ENCODE measurements at places on chromosomes 7 and 10. TPM values are rescaled to one million over a fixed set of nuclear protein-coding genes. Genes with fewer than 3 reads are reported as not detected.

The PDZD8 gene
- 11.1 TPM for total RNA-seq

The OGDHL gene
- 4.2 TPM for total RNA-seq

The GIMAP5 gene
- 20.9 TPM for total RNA-seq

The FKBP6 gene
- not detected for total RNA-seq

The ADCYAP1R1 gene
- 4.8 TPM for total RNA-seq

DNA sequence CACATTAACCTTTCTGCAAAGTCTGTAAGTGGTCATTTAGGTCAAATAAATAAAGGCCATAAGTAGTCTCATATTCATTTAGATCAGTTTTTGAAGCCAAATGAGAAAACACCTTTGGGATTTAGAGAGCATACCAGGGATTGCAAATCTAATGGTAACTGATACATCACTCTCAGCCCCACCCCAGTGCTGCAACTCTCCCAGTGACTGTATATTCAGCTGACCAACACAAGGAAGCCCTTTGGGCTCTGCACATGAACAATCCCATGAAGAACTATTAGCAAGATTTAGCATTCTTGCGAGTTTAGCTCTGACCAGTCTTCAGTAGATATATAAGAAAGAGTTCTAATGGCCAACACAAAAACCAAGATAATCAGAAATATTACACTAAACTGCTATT lies 252.3 kb downstream of the CSTF2T start:
- no peak overlapping the region for H3K4me3 ChIP-seq
- H3K27me3 ChIP-seq = no peaks in the 10 kb centered on the region
- no peak for DNase-seq
- no peaks in the 10 kb centered on the region for H3K36me3 ChIP-seq
- H3K4me1 ChIP-seq = no peaks in the 10 kb centered on the region
- H3K27ac ChIP-seq = no peak overlapping the region

DNA sequence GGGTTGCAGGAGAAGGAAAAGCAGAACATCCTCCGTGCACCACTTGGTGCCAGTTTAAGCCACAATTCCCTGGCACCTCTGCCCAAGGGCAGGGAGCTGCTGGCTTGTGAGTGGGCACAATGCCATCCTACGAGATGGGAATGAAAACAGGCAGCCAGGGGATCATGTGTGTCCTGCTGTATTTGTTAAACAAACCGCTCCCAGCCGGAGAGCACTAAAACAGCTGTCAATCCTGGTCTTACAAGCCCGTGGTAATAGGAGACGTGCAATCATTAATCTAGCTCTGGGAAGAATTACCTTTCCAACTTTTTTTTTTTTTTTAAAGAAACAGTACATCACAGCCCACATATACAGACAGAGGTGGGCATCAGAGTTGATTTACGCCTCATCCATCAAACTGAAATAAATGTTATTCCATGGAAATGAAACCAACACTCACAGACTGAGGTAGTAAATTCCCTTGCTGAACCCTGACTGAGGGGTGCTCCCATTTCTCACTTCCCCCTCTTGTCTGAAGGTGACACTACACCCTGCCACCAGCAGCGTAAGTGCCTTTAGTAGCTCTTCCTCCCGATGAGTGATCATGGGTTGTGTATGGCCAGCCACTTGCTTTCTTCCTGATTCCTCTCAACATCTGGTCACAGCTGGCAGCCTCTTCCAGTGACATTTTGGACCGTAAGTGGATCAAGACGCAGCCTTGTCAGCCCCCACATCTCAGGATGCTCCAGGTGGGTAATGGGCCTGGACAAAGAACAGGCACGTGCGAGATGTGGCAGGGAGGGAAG lies 143.8 kb downstream of the TEX36 start:
- no peaks in the 10 kb centered on the region for H3K36me3 ChIP-seq
- H3K27me3 ChIP-seq = no peaks in the 10 kb centered on the region
- no peak overlapping the region for H3K4me3 ChIP-seq

DNA sequence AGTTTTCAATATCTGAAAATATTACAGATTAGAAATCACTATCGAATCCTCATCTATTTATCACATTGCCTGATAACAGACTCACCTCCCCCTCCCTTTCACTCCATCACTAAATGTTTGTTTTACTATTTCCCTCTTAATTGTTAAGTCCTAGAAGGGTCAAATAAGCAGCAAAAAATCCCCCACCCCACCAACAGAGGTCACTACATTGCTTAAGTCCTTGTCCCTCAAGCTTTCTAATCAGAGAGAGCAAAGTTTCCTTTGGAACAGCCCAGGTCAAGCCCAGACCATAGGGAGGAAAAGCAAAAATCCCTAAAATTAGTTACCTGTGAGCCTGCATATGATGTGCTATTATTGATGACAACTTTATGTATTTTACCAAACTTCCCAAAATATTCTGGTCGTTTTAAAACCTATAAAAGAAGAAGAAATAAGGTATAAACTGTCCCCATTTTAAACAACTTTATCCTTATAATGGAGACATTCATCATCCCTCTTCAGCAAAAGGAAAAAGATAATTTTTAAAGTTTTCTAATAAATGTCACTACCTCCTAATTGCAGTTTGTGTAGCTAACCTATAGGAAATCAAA lies 95.0 kb downstream of the CNOT4 start:
- H3K27ac ChIP-seq = no peak overlapping the region
- H3K4me1 ChIP-seq = no peaks in the 10 kb centered on the region
- H3K4me3 ChIP-seq = no peak overlapping the region

DNA sequence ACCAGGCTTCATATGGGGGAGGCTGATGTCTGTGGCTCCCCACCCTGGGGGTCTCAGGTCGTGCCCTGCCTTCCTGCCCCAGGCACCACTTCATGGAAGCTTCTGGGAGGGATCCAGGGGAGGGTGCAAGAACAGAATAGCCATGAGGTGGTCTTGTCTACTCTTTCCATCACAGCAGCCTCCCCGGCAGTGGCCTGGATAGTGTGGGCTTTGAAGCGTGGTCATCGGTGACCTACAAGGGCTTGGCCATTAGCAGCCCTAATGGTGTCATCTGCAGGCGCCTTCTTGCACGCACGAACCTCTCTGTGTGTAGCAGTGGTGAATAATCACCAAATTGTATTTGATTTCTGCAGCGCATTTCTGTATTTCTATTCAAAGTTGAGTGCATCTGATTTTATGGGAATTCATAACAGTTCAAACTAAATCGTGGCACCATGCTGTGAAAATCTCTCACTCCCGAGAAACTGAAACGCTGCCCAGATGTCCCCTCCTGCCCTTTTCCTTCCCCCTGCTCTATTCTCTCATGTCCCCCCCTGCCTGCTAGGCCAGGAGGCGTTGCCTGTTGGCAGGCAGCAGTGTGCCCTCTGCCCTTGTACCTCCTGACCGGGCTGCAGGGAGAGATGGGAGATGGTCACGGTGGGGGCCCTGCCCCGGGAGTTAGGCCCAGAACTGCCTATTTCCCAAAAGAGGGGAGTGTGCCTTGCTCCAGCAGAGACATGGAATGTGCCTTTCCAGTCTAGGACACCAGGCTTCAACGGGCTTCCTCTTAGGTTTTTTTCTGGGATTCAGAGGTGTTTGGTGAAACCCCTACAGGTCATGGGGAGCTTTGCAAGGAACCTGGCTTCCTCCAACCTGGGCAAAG lies 34.8 kb downstream of the CDH23 start:
- H3K4me1 ChIP-seq = no peaks in the 10 kb centered on the region
- no peak overlapping the region for H3K4me3 ChIP-seq
- H3K27me3 ChIP-seq = no peaks in the 10 kb centered on the region
- DNase-seq = peak; percentile 16
- H3K36me3 ChIP-seq = no peaks in the 10 kb centered on the region
- no peak overlapping the region for H3K27ac ChIP-seq

GRCh38 chr7:2527505-2528467 lies 8.2 kb downstream of the LFNG start:
- H3K4me1 ChIP-seq = peaks cover 90% of the 10 kb centered on the region
- peaks cover 65% of the 10 kb centered on the region for H3K27me3 ChIP-seq
- peaks cover 24% of the 10 kb centered on the region for H3K36me3 ChIP-seq
- peak overlapping the region; percentile 77 for H3K27ac ChIP-seq
- peak; percentile 65 for DNase-seq

DNA sequence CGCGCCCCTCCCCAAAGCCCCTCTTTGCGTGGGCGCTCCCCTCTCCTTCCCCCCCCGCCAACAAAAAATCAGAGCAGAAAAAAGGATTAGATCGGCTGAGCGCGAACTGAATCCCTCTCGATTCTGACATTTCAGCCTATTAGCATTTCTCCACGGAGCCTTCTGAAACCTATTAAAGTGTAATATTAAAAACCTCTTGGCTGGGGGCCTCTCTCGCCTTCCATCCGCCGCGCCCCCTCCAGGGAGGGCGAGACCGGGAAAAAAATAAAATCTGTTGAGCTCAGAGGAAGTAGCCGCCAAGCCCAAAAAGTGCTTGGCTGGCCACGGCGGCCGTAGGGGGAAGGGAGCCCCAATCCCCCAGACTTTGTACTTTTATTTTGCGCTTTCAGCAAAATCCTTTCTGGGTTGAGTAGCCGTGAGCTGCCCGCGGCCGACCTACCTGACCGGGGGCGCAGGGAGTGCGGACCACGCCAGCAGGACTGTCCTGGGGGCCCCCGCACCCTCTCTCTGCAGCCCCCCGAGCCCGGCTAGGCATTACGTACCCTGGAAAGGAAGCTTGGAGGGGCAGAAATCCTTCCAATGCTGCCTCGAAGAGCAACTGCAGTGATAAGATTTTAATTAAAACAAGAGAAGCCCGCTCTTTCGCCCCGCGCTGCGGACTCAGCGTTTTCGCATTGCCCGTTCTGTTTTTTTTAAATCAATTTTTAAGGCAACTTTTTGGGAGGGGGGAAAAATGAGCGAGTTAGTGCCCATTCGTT lies 1.3 kb upstream of the TNRC18 start:
- peak overlapping the region; percentile 100 for H3K27ac ChIP-seq
- peaks cover 22% of the 10 kb centered on the region for H3K4me1 ChIP-seq
- peak; percentile 84 for DNase-seq
- peak overlapping the region; percentile 63 for H3K4me3 ChIP-seq
- no peaks in the 10 kb centered on the region for H3K27me3 ChIP-seq

DNA sequence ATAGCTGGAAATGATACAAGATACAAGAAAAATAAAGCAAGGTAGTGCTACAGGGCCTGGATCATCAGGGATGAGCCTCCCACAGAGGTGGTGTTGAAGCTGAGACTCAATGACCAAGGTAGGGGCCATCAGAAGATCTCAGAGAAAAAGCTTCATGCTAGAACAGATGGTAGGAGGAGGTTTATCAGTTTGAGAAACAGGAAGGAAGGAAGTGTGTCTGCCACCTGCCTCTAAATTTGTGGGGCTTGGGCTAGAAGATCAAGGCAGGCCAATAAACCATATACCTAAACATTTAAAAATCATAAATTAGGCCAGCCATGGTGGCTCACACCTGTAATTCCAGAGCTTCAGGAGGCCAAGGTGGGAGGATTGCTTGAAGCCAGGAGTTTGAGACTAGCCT lies 410.8 kb upstream of the PRKCQ start:
- no peaks in the 10 kb centered on the region for H3K36me3 ChIP-seq
- DNase-seq = no peak
- H3K4me3 ChIP-seq = no peak overlapping the region

Measured in stomach (tissue), 19 donors.